ENCODE measurements at places on chromosomes 16 and 17.

DNA sequence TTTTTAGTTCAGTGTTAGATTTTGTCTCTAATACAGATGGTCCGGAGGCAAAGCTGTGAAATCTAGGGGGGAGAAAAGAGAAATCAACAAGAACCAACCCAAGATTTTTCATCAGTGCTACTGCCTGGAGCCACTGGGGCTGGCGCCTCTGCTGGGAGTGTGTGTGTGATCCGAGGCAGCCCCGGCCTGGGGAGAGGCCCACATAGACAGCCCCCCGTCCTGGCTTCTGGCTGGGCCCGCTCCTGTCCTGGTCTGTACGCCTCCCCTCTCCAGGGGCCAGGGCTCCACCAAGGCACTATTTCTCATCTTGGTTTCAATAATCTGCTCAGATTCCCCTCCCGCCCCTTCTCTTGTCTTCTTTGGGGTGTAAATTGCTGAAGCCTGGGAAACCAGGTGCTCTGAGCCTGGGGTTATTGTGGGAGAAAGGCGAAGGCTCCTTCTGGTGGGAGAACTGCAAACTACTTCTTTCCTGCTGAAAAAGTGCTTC is 7.8 kb downstream of the BAHCC1 start:
- no peak for DNase-seq

GRCh38 chr17:68566442-68566738 is 34.8 kb downstream of the FAM20A start:
- no peak for DNase-seq

DNA sequence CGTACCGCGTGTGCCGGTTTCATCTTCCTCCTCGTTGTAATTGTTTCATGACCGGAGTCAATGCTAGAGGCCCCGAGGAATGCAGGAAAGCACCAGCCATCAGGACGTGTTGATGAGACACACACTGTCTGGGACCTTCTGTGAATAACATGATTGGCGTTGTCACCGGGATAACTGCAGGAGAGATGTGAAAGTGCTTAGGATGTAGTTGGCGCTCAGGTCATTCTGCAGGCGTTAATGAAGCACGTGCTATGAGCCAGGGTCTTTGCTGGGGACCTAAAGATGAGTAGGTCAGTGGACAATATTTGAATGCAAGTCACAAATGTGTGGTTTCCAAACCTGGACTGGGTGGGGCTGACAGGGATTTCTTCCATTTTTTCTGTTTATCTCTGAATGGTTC is 181.6 kb upstream of the HSBP1 start:
- no peak for DNase-seq

DNA sequence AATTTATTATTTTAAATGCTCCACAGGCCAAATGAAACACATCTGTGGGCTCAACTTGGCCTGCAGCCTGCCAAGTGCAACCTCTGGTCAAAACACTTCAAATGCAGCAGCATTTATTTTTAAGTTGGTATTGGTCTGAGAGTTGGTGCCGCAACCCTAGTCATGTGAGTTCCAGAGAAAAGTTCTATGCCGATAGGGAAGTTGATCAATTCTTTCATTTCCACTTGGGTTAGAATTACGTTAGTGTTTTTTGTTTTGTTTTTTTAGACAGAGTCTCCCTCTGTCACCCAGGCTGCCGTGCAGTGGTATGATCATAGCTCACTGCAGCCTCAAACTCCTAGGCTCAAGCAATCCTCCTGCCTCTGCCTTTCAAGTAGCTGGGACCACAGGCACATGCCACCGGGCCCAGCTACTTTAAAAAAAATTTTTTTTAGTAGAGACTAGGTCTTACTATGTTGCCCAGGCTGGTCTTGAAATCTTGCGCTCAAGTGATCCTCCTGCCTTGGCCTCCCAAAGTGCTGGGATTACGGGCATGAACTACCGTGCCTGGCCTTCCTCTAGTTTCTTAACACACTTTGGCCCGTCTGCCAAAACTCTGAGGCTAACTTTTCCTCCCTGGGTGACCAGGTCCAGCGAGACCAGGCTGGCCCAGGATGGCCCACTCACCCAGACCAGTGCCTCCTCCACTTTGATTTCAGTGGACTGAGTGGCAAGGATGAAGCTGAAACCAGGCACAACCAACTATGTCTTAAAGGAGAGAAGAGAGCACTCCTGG is 221.1 kb downstream of the MRTFB start:
- no peak for DNase-seq

- no peak for DNase-seq
Measured at GRCh38 chr16:70520612-70521297, 2.6 kb downstream of the COG4 start.

GRCh38 chr16:19882646-19883045 is 2.0 kb downstream of the GPRC5B start:
- no peak for DNase-seq

DNA sequence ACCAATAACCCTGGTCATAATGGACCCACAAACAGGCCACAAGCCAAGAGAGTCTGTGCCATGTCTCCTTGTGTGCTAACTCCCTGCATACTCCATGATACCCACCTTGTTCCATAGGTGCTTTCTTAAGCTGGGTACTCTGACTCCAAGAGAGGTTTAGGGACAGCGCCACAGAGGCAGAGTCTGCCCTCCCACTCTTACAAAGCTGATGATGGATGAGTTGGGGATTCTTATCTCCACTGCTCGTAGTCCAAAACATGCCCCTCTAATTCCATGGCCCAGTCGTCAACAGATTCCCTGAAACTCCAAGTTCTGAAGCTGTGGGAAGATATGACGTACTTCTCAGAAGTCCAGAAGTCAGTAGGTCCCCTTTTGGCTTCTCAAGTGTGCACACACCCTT is 184.4 kb upstream of the CCL2 start:
- no peak for DNase-seq

GRCh38 chr16:536746-537145 is 9.2 kb downstream of the CAPN15 start:
- DNase-seq: no peak

All from T follicular helper cell (primary cell).